Activated T-cell treated with anti-CD3 and anti-CD28 coated beads, Interleukin-2, amount 50 U/mL, for 24 hours (primary cell): ENCODE measurements at places on chromosomes 1 and 21.

GRCh38 chr21:33750017-33750416 lies 107.7 kb downstream of the ITSN1 start:
- no peak overlapping the region for H3K4me3 ChIP-seq
- DNase-seq = no peak
- H3K27me3 ChIP-seq = no peaks in the 10 kb centered on the region
- no peaks in the 10 kb centered on the region for H3K4me1 ChIP-seq

- no peak overlapping the region for H3K27ac ChIP-seq
- H3K27me3 ChIP-seq = peaks cover 3% of the 10 kb centered on the region
- H3K36me3 ChIP-seq = no peaks in the 10 kb centered on the region
- DNase-seq = no peak
- H3K4me1 ChIP-seq = no peaks in the 10 kb centered on the region
These were observed 41.1 kb upstream of the CCSAP start for GRCh38 chr1:229383961-229384360.

GRCh38 chr1:147172168-147173016 lies at the start of gene PRKAB2:
Gene PRKAB2 (minus strand): TSS chr1:147172470. CDS start chr1:147172144, 326 bp downstream.
- peak within 1 kb of the TSS; percentile 94 for H3K4me3 ChIP-seq
- DNase-seq = peak; percentile 95
- peak within 1 kb of the TSS; percentile 96 for H3K27ac ChIP-seq
- H3K36me3 ChIP-seq = peaks cover 33% of the 10 kb centered on the region
- peaks cover 41% of the 10 kb centered on the region for H3K4me1 ChIP-seq

DNA sequence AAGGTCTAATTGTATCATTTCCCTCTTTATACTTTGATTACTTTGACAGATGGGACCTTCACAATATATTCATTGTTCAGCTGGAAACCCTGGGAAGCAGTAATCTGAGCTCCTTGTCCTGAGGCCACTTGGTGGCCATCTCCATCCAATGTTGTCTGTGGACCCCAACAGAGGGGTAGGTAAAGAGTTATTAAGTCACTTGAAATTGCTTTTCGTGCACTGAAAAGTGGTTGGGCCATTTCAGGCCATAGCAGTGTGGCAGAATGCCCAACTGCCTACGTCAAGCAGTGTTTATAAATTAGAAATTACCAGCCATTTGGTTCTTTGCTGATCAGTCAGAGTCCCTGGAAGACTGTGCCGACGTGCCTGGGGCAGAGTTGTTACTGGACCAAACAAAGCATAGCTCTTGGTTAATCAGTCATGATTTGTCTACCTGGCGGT lies 308.3 kb upstream of the USP25 start:
- DNase-seq = no peak
- no peaks in the 10 kb centered on the region for H3K27me3 ChIP-seq
- H3K27ac ChIP-seq = no peak overlapping the region
- H3K4me3 ChIP-seq = no peak overlapping the region
- no peaks in the 10 kb centered on the region for H3K36me3 ChIP-seq

GRCh38 chr21:16619281-16619680 lies 889.5 kb downstream of the USP25 start:
- H3K4me3 ChIP-seq = no peak overlapping the region
- no peak overlapping the region for H3K27ac ChIP-seq
- no peaks in the 10 kb centered on the region for H3K27me3 ChIP-seq
- no peaks in the 10 kb centered on the region for H3K4me1 ChIP-seq

DNA sequence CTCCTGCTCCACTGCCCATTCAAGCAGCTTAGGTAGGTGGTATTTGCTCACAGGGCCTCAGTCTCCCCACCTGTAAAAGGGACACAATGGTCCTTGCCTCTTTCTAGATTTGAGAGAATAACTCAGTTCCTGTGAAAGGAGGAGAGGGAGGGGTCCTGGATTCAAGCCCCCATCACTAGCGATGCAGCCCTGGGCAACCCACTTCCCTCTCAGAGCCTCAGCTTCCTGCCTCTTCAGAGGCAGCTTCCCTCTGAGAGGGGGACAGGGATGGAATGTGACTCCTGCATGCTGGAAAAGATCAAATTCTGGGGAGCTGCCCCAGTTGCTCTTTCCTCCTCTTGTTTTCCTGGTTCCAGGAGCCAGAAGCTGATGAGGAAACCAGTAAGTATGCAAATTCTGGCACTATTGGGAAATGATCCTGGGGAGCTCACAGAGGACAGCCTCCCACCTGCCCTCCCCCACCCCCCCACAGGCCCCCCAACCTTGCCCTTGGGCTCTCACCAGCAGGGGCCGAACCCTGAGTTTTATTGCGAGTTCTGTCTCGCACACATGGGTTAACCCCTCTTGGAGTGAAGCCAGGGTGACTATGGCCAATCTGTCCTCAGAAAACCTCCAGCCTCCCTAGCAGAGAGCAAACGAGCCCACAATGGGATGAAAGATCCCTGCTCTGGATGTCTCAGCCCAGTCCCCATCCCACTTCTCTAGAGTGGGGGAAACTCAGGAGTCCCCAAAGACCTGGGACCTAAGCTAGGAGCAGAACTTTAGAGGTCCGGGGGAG lies 11.7 kb downstream of the ZC3H12A start:
- no peak overlapping the region for H3K4me3 ChIP-seq
- H3K27ac ChIP-seq = peak overlapping the region; percentile 66
- no peak for DNase-seq
- H3K36me3 ChIP-seq = peaks cover 66% of the 10 kb centered on the region

- peaks cover 84% of the 10 kb centered on the region for H3K4me1 ChIP-seq
- no peak for DNase-seq
- H3K27ac ChIP-seq = peak overlapping the region; percentile 32
- H3K27me3 ChIP-seq = no peaks in the 10 kb centered on the region
- H3K36me3 ChIP-seq = peaks cover 9% of the 10 kb centered on the region
- no peak overlapping the region for H3K4me3 ChIP-seq
These were observed 69.3 kb upstream of the RUNX3 start for GRCh38 chr1:24999426-24999825.

DNA sequence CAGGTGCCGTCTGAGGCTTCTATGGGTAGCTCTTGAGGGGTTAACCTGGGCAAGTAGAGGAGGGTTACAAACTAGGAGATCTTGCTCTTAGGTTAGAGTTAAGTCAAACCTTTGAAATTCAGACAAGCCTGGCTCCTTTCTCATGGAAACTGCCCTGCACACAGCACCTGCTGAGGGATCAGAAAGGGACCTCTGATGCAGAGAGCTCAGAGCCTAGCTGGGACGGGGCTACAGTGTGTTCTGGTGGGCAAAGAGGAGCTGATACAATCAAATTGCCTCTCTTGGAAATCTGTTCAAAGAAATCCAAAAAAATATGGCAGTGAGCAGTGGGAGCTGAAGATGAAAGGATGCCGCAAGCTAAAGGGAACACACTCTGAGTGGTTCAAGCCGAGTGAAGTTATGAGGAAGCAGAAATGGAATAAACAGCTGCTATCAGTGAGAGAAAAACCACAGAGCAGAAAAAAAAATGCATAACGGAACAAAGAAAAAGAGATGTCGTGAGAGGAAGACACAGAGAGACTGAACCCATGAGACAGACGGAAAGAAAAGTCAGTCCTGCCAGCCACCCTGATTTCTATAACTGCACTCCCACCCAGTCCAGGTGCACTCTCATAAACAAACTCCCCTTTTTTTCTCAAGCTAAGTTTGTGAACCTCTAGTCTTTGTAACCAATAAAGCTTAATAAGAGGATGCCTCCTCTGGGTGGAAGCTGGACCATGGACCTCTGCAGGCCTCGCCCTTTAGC lies 26.6 kb downstream of the PAFAH2 start:
- peaks cover 80% of the 10 kb centered on the region for H3K36me3 ChIP-seq
- peak; percentile 38 for DNase-seq

- no peak overlapping the region for H3K27ac ChIP-seq
- H3K4me1 ChIP-seq = peaks cover 1% of the 10 kb centered on the region
- no peaks in the 10 kb centered on the region for H3K27me3 ChIP-seq
These were observed 50.2 kb downstream of the KCNN3 start for GRCh38 chr1:154819628-154820590.

- no peaks in the 10 kb centered on the region for H3K36me3 ChIP-seq
- H3K27ac ChIP-seq = no peak overlapping the region
- no peak for DNase-seq
- H3K4me3 ChIP-seq = no peak overlapping the region
These were observed 30.5 kb downstream of the RHBG start for GRCh38 chr1:156399355-156400125.

DNA sequence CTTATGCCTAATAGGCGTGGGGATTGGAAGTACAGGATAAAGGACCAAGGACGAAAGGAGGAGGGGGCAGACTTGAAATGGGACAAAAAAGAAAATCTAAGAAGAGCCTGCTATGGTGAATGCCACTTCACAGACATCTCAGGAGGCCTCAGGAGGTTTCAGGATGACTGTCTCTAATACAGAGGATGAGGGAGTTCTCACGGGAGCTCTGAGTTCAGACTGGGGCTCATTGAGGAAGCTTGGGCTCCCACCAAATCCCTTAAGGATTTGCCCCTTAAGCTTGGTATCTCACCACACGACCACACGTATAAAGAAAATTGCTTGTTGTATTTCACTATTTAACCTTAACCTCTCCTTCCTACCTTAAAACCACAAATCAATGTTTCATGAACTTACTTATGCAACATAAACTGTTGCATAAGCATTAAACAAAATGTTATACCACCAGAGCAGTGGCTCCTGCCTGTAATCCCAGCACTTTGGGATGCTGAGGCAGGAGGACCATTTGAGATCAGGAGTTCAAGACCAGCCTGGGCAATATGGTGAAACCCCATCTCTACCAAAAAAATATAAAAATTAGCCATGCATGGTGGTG lies 12.4 kb downstream of the SLC30A1 start:
- peaks cover 31% of the 10 kb centered on the region for H3K4me1 ChIP-seq
- peaks cover under 1% of the 10 kb centered on the region for H3K36me3 ChIP-seq
- DNase-seq = no peak
- no peak overlapping the region for H3K27ac ChIP-seq
- H3K4me3 ChIP-seq = no peak overlapping the region

DNA sequence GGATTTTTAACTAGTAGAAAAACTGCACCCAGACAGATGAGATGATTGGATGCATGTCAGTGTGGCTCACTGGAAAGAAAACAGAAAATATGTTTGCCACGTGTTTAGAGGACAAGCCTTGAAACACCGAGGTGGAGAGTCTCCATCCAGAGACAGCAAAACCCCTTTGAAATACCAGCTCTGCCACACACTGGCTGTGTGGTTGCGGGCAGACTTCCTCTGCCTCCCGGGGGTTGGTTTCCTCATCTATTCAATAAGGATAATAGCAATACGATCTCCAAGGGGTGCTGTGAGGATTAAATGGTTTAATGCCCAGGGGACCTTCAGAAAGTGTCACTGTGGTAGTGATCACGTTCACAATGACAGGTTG lies 67.2 kb upstream of the PARP1 start:
- DNase-seq = no peak
- peaks cover 7% of the 10 kb centered on the region for H3K4me1 ChIP-seq
- H3K4me3 ChIP-seq = no peak overlapping the region
- no peaks in the 10 kb centered on the region for H3K27me3 ChIP-seq

DNA sequence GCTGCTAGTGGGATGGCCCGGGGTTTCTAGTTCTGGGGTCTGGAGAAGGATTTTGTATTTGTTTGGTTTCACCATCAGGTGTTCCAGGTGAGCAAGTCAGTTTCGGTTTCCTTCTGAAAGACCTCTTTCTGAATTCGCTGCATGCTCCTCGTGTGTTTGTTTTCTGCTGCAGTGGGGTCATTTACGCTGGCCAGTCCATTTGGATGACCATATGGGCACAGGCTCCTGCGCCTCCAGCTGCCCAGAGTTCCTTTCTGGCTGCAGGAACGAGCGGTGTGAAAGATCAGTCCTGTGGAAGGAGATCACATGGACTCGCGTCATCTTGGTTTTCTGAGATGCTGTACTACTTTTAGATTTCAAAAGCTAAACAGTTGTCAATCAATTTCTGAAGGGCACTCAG lies 83.7 kb upstream of the GCLM start:
- peaks cover 29% of the 10 kb centered on the region for H3K27me3 ChIP-seq
- no peaks in the 10 kb centered on the region for H3K36me3 ChIP-seq
- DNase-seq = no peak
- no peak overlapping the region for H3K4me3 ChIP-seq
- no peaks in the 10 kb centered on the region for H3K4me1 ChIP-seq

GRCh38 chr1:201941420-201942128 lies 4.8 kb downstream of the LMOD1 start:
- no peaks in the 10 kb centered on the region for H3K36me3 ChIP-seq
- H3K4me3 ChIP-seq = no peak overlapping the region
- H3K27ac ChIP-seq = no peak overlapping the region
- no peak for DNase-seq

DNA sequence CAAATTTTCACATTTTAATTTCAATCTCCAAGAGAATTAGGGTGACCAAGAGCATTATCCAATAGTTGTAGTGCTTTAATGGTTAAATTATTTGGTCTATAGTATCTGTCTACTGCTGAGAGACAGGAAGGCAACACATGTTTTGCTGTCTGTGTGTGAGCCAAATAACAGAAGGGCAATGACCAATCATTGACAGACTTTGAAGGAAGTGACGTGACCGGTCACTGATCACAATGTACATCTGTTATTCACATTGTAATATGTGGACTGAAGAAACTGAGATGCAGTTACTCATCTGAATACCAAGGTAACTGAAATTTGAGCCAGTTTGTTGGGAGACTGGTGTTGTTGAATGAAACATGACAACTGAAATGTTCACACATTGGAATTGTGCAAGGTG lies 196.7 kb downstream of the LRRC40 start:
- no peak for DNase-seq
- no peaks in the 10 kb centered on the region for H3K27me3 ChIP-seq
- H3K36me3 ChIP-seq = no peaks in the 10 kb centered on the region
- H3K4me3 ChIP-seq = no peak overlapping the region
- no peak overlapping the region for H3K27ac ChIP-seq
- H3K4me1 ChIP-seq = no peaks in the 10 kb centered on the region

- peaks cover 8% of the 10 kb centered on the region for H3K4me1 ChIP-seq
- DNase-seq = no peak
- H3K27me3 ChIP-seq = peaks cover 35% of the 10 kb centered on the region
- H3K4me3 ChIP-seq = no peak overlapping the region
These were observed 3.6 kb upstream of the ADAMTSL4 start for GRCh38 chr1:150545486-150546032.

GRCh38 chr1:153570874-153571273 lies 5.2 kb upstream of the S100A2 start:
- no peaks in the 10 kb centered on the region for H3K36me3 ChIP-seq
- no peak for DNase-seq
- H3K4me1 ChIP-seq = peaks cover 72% of the 10 kb centered on the region
- H3K27ac ChIP-seq = peak overlapping the region; percentile 83
- H3K4me3 ChIP-seq = no peak overlapping the region
- peaks cover under 1% of the 10 kb centered on the region for H3K27me3 ChIP-seq

GRCh38 chr1:246617768-246618167 lies 51.5 kb downstream of the CNST start:
- peaks cover 17% of the 10 kb centered on the region for H3K4me1 ChIP-seq
- no peak overlapping the region for H3K4me3 ChIP-seq
- no peak for DNase-seq
- no peak overlapping the region for H3K27ac ChIP-seq

GRCh38 chr1:202684716-202685115 lies 25.5 kb downstream of the SYT2 start:
- DNase-seq = no peak
- H3K27ac ChIP-seq = no peak overlapping the region
- H3K36me3 ChIP-seq = no peaks in the 10 kb centered on the region
- H3K4me1 ChIP-seq = no peaks in the 10 kb centered on the region
